ENCODE measurements at places on chromosomes 11 and 22.

DNA sequence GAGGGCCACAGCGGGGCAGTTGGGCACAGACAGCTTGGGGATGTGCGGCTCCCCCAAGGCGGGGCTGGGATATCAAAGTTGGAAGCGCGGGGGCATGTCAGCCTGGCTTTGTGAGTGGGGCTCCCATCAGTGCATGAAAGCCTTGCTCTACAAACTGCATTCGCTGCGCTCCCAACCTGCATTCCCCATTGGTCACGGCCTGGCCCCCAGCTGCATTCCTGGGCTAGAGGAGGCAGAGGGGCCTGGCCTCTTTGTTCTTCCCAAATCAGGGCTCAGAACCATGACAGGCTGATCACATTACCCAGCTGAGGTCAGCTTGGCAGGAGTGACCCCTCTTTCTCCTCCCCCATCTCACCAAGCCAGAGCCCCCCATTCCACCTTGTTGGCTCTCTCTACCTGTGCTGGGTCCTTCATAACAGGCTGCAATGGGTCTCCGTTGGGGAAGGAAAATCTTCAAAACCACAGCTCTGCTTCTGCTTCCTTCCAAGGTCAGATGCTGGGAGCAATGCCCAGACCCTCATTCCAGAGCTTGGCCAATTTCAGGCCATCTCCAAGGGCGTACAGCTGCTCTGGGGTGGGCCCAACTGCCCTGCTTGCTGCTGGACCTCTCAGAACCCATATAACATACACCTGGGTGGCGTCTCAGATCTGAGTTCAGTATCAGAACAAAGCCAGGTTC is 38.7 kb upstream of the CDON start:
- no peak for DNase-seq

DNA sequence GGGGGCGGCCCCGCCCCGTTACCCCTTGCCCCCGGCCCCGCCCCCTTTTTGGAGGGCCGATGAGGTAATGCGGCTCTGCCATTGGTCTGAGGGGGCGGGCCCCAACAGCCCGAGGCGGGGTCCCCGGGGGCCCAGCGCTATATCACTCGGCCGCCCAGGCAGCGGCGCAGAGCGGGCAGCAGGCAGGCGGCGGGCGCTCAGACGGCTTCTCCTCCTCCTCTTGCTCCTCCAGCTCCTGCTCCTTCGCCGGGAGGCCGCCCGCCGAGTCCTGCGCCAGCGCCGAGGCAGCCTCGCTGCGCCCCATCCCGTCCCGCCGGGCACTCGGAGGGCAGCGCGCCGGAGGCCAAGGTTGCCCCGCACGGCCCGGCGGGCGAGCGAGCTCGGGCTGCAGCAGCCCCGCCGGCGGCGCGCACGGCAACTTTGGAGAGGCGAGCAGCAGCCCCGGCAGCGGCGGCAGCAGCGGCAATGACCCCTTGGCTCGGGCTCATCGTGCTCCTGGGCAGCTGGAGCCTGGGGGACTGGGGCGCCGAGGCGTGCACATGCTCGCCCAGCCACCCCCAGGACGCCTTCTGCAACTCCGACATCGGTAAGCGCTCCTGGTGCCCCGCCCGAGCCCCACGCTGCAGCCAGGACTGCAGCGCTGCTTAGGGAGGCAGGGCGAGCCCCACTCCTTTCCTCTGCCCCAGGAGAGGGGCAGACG is at the start of gene TIMP3:
Gene TIMP3, plus strand, starts transcription at position 169 of the 700 bp plus-strand sequence. Its CDS starts 297 bp downstream, at position 466.
- DNase-seq, result no peak

DNA sequence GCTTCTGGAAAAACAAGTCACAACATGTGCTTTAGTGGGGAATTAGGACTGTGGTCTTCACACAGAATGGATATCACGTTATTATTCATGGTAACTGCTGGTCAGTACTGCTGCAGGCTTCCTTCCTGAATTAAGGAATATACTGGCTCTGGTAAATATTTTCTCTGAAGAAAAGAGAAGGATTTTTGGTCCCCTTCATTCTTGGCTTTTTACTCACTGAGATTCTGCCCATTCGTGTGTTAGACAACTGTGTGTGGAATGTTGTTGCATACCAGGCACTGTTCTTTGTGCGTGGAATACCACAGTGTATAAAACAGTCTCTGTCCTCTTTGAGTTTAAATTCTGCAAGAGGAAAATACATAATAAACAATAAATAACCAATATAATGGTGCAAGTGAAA is 80.3 kb downstream of the ALX4 start:
- DNase-seq, result no peak

GRCh38 chr11:93571612-93572011 is 28.4 kb upstream of the SMCO4 start:
- no peak for DNase-seq

GRCh38 chr22:25760848-25761595 is 19.0 kb downstream of the MYO18B start:
- no peak for DNase-seq

DNA sequence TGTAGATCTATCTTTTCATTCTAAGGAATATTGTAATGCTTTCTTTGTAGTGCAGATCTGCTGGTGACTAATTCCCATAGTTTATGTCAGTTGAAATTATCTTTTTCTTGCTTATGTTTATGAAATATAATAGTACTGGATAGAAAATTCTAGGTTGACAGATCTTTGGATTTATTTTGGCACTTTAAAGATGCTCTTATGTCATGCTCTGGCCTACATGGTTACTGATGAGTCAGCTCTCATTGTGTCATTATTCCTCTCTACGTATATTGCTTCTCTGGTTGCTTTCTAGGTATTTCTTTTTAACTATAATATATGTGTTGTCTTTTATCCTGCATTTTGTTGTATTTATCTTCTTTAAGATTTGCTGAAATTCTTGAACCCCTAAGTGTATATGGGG is 955.5 kb upstream of the CHORDC1 start:
- no peak for DNase-seq

DNA sequence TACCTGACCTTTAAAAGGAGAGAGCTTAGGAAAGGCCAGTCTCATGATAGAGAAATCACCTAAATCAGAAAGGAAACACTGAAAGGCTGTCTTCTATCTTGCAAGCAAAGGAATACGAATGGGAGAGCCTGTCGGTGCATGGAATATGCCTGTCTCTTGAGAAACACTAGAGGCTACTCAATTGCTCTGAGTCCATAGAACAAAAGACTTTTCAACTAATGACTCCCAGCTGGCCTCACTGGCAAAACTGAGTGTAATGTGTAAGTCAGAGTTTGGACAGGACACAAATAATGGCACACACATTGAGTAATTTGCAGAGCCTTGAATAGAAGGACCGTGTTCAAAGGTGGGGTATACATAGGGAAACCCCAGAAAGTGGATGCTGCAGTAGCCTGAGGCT is 171.0 kb upstream of the ARHGAP20 start:
- DNase-seq, result no peak

DNA sequence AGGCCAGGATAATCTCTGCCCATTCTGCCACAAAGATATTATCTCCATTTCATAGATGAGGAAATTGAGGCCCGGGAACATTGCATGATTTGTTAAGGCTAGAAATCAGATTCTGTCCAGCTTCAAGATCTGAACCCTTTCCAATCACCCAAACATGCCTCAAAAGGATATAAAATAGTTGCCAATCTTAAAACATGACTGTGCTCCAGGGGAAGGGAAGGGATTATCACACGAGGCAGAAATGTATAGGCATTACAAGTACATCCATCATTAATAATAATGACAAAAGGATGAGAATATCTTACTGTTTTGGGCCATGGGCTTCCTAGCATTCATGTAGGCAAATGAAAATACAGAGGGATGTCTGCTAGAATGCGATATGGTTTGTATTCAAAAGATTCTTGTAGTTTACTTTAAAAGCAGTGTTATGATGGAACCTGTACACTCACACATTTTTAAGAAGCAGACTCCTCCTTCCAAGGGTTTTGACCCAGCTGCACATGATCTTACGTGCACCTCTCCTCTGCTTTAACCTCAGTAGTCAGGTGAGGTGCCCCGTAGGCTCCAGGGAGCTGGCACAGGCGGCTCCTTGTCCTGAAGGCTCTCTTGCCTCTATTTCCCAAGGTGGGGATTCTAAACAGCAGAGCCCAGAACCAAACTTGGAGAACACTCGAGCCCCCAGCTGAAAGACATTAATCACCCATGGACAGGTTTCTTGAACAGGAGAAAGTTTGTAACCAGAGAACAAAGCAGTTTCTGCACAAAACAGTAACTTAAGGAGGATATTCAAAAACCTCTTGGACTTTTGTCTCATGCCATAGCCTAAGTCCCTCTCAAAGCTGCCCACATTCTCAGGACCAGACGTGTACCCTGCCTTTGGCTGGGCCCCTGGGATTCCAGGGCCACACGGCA is 36.0 kb downstream of the PARVA start:
- no peak for DNase-seq

GRCh38 chr11:32006799-32007388 is 84.0 kb upstream of the RCN1 start:
- no peak for DNase-seq

GRCh38 chr11:7512525-7513233 is 1.1 kb upstream of the PPFIBP2 start:
- DNase-seq, result no peak

GRCh38 chr11:115333121-115333520 is 171.1 kb downstream of the CADM1 start:
- DNase-seq, result no peak

GRCh38 chr22:17343766-17344165 is 25.5 kb upstream of the CECR2 start:
- no peak for DNase-seq

- DNase-seq, result no peak
These were observed 236.7 kb downstream of the TTC28 start for GRCh38 chr22:28442711-28443525.

GRCh38 chr22:36998620-36999351 is 20.5 kb downstream of the TST start:
- no peak for DNase-seq

- DNase-seq, result no peak
These were observed 37.3 kb downstream of the LRFN4 start for GRCh38 chr11:66894141-66894540.

DNA sequence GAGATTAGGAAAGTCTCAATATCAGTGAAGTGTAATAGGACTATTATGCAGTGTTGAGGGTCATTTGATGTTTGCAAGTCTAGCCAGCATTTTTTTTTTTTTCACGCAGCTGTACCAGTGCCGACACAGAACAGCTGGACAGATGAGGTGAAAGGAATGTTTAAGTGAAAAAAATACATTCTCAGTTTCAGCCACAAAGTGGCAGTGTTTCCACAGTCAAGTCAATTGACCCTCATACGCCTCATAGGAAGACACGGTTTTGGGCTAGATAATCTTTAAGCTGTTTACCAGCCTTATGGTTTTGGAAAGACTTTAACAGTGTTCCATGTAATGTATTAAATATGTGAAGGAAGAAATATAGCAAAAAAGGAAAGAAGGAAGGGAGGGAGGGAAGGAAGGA is 349.9 kb upstream of the ANO3 start:
- DNase-seq, result no peak

DNA sequence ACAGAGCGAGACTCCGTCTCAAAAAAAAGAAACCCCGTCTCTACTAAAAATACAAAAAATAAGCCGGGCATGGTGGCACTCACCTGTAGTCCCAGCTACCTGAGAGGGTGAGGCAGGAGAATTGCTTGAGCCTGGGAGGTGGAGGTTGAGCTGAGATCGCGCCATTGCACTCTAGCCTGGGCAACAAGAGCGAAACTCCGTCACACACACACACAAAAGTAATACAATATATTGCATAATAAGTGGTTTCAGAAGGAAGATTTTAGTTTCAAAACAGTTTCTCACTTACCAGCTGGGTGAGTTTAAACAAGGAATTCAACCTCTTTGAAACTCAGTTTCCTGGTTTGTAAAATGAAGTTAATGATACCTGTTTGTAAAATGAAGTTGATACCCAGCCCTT is 32.7 kb upstream of the HTR3A start:
- DNase-seq, result no peak

DNA sequence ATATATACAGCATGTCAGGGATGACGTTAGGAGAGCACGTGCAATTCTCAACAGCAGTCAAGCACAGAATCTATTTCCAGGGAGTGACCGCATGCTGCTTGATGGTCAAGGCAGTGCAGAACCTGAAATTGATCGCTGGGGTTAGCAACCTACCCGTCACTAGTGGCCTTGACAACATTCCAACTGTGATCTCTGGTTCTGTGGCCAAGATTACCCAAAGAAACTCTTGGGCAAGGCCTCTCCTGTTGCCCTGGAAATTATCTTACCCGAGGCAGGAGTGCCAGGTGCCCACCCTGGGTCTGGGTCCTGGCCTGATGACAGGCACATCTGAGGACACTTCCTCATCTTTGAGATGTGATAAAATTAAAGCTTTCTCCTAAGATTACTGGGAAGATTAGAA is 2.2 kb downstream of the TM7SF2 start:
- no peak for DNase-seq

DNA sequence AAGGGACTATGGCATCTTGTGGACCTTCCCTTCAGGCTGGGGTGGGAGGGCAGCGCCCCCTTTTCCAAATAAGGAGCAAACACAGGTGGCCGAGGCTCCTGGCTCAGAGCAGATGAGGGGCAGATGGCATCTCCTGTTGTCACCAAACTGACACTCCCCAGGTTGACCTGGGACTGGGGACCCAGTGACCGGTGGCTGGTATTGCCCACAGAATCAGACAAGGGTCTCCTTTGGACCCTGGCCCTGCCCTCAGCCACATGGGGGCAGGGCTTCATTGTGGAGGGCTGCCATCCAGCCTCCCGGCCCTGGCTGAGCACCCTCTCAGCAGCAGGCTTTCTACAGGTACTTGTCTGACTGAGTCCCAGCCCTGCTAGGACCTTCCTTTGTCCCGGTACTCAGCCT is 842 bp upstream of the SIGIRR start:
- DNase-seq, result no peak

DNA sequence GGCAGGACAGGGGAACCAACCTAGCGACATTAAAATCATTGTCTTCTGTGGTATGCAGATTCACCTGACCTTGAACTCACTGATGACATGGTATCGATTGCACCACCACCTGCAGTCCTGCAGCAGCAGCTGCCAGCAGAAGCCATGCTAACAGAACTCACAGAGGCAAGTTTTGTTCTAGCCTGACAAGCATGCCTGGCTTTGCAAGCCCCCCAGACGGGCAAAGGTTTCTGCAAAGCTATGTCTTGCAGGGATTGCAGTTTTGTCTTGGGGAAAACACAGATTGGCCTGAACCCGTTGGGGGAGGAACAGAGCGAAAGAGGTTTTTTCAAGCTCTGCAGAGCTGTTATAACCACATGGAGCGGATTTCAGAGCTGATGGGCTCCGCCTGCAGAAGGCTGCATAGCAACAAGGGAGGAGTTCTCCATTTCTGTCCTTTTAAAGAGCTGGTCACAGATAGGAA is 221.0 kb downstream of the HIPK3 start:
- no peak for DNase-seq

DNA sequence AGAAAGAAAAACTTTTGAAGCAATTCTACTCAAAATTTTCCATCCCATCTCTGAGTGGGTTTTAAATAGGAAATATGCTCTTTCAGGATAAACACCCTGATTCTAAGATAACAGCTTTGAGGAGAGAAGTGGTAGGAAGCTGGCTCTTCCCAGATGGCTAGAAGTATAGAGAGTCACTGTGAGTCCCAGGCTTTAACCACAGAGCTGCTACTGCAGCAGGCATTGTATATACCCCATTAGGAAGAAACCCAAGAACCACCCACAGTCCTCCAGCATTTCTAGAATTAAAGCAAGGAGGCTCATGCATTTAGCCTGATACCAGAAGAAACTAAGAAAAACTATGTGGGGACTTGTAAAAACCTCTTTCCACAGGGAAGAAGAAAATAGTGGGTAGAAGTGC is 1405.6 kb upstream of the TENM4 start:
- no peak for DNase-seq

All from stimulated activated CD8-positive, alpha-beta memory T cell treated with anti-CD3 and anti-CD28 coated beads, Interleukin-15, amount 100 ng/mL, for 4 hours (primary cell).